ENCODE measurements at places on chromosomes 4 and X.

- no peak for DNase-seq
Measured at GRCh38 chrX:31580227-31580626, 508.4 kb upstream of the FTHL17 start.

- DNase-seq, result peak; percentile 65
Measured at GRCh38 chrX:131783555-131784308, 239.4 kb upstream of the STK26 start.

- no peak for DNase-seq
Measured at GRCh38 chrX:74133156-74133796, 170.7 kb upstream of the ZCCHC13 start.

DNA sequence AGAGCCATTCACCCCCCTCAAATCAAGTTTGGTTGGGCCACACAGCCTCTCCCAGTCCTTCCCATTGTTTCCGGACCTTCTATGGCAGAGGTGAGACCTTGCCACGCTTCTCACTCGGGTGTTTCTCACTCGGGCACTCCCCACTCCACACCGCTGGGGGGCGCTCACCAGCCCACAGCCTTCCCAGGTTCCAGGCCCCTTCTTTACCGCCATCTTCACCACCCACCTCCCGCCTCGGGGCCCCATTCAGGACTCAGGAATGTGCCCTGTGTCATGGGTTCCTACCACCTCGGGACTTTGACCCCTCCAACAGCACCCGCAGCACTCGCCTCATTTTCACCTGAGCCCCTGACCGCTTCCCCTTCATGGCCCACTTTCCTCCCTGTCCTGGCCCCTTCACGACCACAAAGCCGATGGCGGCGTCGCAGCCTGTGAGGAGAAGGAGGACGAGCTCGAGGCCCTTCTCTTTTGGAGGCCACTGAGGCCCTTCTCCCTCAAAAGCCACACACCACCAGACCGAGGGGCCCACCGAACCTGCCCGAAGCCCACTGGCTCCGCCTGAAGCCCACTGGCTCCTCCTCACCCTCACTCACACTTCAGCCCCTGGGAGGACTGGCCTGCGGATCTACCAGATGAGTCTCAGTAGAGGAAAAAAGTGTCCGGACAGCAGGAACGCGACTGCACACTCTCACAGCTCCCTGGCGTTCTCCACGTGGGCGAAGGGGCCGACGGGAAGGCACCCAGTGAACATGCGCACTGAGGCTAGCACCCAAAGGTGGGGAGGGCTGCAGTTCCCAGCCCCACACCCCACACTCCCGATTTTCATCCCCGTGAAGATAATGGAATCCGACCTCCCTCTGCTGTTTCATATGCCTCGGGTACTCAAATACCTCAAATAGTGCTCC lies at the start of gene PAGE1:
Gene PAGE1 (minus strand): TSS at position 709 of the 905 bp plus-strand sequence. CDS start 1,214 bp downstream, outside the sequence.
- DNase-seq, result no peak

GRCh38 chr4:146927695-146928094 lies 18.0 kb downstream of the TTC29 start:
- DNase-seq, result no peak

DNA sequence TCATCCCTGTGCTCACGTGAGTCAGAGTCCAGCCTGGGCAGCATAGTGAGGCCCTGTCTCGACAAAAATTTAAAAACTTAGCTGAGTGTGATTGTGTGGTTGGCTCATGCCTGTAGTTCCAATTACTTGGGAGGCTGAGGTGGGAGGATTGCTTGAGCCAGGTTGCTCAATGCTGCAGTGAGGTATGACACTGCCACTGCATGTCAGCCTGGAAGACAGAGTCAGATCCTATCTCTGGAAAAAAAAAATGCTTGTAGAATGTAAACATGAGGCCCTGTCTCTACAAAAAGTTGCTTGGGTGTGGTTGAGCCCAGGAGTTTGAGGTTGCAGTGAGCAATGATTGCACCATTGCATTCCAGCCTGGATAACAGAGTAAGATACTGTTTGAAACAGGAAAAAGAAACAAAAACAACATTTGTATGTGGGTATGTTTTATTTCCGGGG lies 11.3 kb upstream of the YTHDC1 start:
- DNase-seq, result no peak

- DNase-seq, result no peak
Measured at GRCh38 chrX:47390780-47391179, 20.4 kb downstream of the ZNF157 start.

DNA sequence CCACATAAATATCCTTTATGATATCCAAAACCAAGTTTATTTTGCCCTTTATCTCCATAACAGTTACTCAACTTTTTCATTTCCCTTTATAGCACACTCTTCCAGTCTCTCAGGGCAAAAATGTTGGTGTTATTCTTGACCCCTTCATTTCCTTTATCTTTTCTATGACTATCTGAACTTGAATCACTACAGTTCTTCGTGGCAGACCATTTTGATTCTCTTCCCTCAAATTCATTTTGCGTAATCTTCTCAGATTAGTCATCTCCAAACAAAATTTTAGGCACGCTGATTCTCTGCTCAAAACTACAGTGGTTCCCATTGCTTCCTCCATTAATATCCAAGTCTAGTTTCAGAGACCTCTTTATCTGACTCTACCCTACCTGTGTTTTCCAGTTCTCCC lies 26.1 kb downstream of the RUFY3 start:
- no peak for DNase-seq

DNA sequence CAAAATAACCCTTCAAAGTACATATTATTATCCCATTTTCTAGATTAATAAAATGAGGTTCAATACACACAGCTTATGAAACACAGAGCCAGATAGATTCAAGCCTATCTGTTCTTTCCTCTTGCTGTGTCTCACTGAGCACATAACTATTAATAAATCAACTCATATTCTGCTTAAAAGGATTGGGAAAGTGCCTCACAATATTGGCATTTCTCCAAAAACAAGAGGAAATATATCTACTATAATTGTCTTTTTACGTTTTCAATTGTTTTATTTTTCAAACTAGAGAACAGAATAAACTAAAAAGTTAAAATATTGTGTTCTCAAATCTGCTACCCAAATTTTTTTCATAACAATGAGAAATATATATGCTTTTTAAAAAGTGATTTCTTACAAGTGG lies 15.8 kb downstream of the DCHS2 start:
- DNase-seq, result no peak

DNA sequence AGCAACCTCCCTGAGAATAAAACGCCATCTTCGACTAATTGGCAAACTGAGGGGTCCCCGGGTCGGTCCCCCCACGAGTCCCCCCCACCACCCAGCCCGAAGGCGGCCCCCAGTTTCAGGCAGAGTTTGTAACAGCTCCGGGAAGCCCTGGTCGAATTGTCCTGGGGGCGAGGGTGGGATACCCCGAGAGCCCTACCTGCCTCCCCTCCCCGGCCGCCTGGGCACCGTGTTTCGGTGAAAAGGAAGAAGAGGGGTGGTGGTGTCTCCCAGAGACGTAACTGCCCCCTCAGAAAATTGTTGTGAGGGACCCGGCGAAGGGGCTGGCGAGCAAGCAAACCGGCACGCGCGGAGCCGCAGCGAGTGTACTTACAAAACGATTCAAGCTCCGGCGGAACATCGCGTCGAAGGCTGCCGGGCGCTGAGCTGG lies 1.2 kb downstream of the ATP11C start:
- no peak for DNase-seq

- no peak for DNase-seq
Measured at GRCh38 chrX:43627147-43627546, 29.0 kb upstream of the MAOA start.

DNA sequence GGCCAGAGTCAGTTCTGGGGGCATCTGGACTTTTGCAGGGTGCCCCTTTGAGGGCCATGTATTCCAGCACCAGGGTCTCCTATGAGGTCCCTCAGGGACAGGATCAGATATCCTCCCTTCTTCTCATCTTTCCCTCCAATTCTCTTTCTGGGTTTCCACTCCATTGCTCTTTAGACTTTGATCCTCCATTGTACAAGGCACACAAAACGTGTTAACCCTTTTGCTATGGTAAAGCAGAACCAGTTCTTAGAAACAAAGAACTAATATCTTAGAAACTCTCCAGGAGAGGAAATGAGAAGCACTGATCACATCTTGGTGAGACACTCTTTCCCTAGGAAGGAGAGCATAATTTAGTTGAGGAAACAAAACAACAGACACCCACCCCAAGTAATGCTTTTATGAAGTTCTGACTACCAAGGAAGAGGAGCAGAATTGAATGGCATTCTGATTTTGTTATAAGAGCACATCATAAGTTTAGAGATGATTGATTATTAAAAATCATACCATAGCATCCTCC lies 200.7 kb upstream of the NPY2R start:
- DNase-seq, result no peak

- no peak for DNase-seq
Measured at GRCh38 chr4:36737691-36738090, 456.3 kb downstream of the DTHD1 start.

DNA sequence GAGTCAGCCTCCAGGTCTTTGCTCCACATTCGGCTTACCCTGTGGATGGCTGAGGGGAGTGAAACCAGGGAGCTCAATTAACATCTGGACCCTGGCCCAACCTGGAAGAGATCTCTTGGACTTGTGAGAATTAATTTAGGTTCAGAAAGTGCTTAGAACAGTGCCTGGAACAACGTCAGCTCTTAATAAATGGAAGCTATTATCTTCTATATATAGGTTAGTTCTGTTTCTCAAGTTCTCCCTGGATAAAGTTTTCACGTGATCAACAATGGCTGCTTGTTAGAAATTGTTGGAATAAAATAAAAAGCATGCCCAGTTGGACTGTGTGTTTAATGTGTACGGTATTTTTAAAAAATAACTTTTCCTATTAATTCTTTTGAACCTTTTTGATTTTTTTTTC lies 80.8 kb downstream of the TRIML1 start:
- DNase-seq, result no peak

- no peak for DNase-seq
Measured at GRCh38 chr4:61630548-61630947, 430.4 kb downstream of the ADGRL3 start.

DNA sequence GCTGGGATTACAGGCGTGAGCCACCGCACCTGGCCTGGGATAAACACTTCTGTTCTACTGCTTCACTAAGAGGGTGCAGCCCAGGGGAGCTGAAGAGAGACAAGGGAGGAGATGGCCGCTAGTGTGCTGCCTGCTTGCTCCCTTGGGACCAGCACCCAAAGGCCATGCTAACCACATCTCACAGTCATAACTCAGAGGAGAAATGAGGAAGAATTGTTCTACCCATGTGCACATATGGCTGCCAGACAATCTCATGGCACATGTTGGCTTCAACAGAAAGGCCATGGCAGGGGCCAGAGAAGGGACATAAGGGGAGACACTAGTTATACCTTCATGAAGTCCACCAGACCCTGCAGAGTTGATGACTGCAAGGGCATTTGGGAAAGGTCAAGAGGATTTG lies 22.4 kb downstream of the CLDN22 start:
- no peak for DNase-seq

DNA sequence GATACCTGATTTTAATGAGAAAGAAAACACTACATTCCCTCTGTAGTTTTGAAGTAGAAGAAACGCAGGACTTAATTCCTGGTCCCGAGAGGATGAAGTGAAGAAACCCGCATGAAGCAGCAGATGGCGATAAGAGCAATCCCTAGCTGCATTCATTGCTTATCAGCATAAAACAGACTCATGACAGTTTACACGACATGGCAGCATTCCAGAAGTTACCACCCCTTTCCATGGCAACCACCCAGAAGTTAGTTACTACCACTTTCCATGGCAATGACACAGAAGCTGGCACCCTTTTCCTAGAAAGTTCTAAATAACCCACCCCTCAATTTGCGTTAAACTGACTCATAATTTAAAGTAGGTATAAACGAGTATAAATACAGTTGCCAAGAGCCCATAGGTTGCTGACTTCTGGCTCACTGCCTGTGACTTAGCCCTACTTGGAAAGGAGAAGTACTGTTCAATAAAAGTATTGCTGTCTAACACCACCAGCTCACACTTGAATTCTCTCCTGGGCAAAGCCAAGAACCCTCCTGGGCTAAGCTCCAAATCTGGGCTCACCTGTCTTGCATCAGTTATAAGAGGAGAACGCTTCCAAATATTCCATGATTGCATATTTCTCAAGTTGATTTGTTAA lies 5.5 kb upstream of the XAGE2 start:
- no peak for DNase-seq

- no peak for DNase-seq
Measured at GRCh38 chr4:64712590-64712989, 303.3 kb upstream of the TECRL start.

- DNase-seq, result no peak
Measured at GRCh38 chrX:130915302-130915701, 12.3 kb upstream of the ENOX2 start.

DNA sequence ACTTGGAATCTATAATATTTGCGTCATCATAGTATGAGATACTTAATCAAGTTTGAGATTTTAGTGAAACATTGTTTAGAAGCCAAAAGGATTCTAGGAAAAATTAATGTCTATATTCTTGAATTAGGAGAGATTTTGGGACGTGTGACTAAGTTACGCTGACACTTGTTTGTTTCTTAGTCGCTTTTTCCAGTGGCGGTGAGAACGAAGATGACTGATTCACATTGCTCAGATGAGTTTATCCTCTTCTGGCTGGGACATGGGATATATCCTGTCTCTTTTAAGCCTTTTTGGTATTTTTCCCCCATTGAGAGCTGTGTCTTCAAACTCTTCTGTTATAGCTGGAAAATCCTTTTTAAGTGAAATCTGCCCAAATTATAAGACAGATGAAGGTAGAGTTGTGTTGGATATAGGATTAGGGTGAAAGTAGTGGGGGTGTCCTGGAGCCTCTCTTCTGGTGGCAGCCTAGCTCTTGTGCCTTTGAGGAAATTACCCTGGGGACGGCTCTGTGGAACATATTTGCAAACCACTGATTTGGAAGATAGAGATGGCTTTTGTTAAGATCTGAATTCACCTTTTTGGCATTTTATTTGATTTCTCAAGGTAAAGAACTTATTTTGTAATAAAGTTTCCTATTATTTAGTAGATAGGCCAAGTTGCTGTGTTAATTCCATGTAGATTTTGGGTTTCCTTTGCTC lies 49.7 kb downstream of the HTT start:
- DNase-seq, result no peak

- DNase-seq, result no peak
Measured at GRCh38 chr4:9704551-9705332, 76.7 kb upstream of the DRD5 start.

GRCh38 chrX:103151799-103152198 lies 58.9 kb upstream of the NXF3 start:
- DNase-seq, result no peak

GRCh38 chr4:124866301-124866700 lies 153.8 kb upstream of the ANKRD50 start:
- DNase-seq, result no peak

DNA sequence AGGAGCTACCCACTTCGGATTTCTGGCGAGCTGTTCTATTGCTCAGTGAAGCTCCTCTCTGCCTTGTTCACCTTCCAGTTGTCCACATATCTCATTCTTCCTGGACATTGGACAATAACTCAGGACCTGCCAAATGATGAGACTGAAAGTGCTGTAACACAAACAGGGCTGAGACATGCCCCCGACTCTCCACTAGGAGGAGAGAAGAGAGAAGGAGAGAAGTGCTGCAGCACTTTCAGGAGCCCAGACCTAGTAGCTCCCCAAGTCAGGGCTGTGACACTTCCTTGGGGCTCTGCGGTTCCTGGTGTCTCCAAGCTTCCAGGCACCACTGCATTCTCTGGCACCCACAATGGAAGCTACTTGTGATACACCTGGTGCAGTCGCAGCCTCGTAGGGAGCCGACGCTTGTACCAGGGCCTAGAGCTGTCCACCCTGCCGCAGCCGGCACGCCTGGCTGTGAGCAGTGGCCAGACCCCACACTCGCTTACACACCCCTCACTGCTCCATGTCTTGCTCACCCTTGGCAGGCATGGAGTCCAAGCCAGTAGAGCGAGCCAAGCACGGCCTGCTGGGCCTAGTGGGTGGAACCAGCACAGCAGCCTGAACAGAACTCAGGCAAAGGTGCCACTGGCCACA lies 234.9 kb downstream of the TECRL start:
- no peak for DNase-seq

- DNase-seq, result no peak
Measured at GRCh38 chr4:147985376-147985775, 253.5 kb downstream of the ARHGAP10 start.

All from T-helper 9 cell (primary cell).